ENCODE measurements at places on chromosomes 5 and 9.

GRCh38 chr9:71676460-71676859 lies 91.9 kb downstream of the CEMIP2 start:
- DNase-seq, result no peak

GRCh38 chr9:124657516-124657915 lies 113.6 kb downstream of the NR6A1 start:
- DNase-seq, result no peak

DNA sequence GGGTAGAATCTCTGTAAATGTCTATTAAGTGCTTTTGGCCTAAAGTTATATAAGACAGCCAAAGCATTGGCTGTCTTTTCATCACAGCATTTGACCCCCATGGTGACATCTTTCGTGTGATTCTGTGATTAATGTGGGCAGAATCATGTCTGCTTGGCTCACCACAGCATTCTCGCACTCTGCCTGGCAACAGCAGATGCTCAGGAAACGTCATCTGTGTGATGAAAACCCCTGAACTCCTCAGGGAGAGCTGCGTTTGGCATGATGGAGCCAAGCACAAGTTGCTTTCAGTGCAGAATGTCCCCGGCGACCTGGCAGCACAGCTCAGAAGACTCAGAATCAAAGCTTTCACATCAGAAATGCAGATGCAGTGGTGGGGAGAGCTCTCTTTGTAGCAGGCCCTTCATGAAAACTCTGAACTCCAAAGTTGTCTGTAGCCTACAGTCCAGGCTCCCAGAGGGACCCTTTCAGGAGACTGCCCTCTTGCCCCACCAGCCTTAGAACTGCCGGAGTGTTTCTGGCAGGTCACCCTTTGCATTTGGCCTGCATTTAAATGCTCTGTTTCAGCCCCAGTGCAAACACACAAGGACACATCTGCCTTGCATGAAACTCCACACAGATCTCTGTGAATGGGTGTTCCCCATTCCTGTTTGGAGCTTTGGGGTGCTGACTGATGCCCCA lies 155.6 kb upstream of the PANK3 start:
- DNase-seq, result no peak

DNA sequence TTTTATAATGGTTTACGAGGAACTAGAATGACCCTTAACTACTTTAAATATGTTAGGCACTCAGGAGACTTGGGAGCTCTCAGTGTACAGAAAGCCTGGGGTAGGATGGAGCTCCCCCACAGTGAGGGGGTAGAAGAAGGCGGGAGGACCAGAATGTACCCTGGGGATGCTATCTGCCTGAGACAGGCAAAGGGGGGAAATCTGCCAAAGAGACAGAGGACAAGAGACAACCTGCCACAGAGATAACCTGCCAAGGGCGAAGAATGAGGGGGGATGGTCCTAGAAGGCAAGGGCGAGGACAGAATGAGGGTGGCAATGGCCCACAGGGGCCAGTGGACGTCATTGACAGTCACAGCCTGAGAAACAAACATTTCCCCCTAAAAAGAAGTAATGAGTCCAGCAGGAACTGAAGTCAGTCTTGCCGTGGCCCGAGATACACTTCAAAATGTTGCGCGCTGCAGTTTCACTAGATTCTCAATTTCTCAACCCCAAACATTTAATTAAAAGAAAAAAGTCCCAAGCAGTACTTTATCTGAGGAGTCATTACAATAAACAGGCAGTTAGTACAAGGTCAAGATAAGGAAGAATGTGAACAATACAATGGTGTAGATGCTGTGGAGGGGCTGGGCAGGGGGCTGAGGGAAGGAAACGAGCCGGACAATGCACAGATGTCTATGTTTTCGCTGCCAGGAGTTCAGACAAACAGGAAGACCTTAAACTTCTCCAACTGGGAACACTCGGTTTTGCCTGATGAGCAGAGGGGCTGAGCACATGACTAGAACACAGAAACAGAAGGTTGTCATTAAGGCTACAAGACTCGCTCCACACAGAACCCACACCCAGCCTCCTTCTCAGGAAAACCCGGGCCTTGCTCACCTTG lies 125.0 kb downstream of the LHFPL2 start:
- no peak for DNase-seq

DNA sequence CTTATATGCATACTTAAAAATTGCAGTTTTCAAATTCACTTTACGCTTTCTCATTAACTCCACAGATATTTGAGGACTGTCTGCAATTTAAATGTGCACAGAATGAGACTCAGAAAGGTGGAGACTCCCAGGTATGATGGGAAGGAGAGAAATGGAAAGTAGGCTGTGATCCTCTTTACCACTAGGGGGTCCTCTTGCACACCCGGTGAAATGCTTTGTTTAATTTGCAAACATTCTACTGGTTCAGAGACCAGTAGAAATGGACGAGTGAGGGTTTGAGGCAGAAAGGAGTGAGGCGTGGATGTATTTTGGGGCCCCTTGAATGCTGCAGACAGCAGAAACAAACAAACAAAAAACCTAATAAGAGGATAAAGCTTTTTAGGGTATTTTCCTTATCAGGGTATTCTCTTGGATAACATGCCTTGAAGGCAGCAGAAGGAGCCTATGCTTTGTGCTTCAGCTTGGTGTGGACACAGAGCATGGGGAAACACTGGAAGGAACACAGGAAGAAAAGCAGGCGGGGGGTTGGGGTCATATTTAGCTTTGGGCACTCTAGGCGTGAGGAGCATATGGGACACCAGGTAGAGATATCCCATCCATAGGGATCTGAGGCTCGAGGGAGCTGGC lies 410.1 kb downstream of the DMRT2 start:
- no peak for DNase-seq

DNA sequence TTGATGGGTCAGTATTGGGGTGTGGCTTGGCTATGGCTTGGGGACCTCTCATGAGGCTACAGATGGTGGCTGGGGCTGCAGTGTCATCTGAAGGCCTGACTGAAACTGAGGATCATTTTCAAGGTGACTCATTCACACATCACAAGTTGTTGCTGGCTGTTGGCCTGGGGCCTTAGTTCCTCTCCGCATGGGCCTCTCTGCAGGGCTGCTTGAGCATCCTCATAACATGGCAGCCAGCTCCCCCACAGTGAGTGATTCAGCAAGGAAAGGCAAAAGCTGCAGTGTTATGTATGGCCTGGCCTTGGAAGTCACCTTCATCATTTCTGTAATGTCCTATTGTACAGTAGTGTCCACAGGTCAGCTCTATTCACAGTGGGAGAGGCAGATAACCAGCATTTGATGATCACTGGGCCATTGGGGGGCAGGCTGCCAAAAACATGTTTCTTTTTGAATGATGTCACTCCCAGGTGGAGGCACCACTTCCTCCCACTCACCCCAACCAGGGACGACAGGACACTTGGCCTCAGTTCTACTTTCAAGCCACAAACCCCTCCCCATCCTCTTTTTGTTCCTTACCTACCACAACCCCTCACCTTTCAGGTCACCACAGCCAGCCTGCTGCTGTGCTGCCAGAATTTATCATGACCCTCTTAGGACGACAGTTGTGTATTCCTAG lies 14.4 kb downstream of the FGD3 start:
- no peak for DNase-seq

DNA sequence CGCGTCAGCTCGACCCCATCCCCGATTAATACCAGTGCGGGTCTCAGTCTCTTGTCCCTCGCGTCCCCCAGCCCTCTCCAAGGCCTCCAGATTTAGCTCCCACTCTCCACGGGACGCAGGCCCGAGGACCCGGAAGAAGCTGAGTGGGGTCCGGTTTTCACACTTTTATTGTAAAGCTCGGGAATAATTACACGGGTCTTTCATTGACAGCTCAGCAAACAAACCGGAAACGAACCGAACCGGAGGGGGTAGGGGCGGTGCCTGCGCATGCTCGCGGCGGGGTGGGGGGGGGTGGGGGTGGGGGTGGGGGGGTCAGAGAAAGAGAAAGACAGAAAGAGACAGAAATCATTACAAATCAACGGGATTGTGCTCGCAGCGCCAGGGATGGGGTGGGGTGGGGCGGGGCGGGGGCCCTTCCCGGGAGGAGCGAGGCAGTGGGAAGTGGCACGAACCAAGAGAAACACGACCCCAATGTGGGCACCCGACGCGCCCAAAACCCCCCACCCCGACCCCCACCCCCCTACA lies 27.9 kb downstream of the PCDH1 start:
- peak; percentile 93 for DNase-seq

DNA sequence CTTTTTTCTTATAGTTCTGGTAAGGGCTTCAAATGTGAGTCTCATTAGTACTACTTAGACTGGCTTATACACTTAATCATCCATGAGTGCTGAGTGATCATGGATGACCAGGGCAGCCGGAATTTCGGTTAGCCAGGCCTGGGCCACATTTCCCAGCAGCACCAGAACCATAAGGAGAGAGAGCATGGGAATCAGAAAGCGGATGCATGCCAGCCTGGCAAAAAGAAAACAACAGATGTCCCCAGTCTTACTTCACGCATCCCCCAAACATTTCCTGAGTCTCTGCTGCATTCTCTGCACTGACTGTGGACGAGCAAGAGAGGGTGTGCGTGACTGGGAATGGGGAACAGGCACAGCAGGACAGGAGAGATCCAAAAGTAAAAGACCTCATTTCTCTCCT lies 371.1 kb upstream of the ZNF608 start:
- DNase-seq, result no peak

- DNase-seq, result peak; percentile 16
These were observed 156.4 kb upstream of the ELL2 start for GRCh38 chr5:96117771-96118651.

- peak; percentile 48 for DNase-seq
These were observed 111.1 kb downstream of the ARHGAP26 start for GRCh38 chr5:142881076-142881783.

GRCh38 chr5:39200081-39200480 lies 19.3 kb downstream of the FYB1 start:
- no peak for DNase-seq

GRCh38 chr9:128408963-128409431 lies 11.7 kb upstream of the CERCAM start:
- DNase-seq, result no peak

DNA sequence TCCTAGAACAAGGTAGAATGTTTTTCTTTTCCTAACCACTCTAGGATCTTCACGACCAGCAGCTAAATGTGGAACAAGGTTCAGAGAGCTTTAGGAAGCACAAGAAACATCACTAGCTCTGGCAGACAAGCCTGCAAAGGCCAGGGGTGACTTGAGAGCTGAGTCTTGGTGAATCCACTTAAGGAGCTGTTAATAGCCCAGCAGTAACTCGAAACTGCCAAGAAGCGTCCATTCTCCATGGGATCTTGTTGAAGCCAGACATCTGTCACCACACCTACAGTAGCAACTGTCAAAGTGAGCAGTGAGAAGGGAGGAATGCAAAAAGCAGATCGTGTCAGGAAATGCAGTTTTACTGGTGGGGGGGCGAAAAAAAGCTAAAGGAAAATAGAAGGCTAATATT lies 87.2 kb downstream of the ATPSCKMT start:
- no peak for DNase-seq

DNA sequence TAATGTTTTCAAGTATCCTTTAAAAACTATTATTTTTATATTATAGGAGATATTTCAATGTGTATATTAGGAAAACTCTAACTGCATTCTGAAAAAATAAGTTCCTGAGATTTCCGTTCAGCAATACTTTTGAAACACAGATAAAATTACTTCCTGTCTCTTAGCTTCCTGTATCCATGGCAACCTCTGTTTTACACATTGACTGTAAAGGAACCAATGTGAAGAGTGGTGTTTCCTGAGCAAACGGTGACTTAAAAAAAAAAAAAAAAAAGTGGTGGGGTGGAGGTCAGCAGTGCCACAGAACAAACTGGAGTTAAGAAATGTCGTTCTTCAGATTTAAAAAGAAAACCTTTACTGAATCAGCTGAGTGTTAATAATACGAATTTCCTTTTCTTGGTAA lies at the start of gene LRRC70:
LRRC70 (plus strand) TSS at position 280 of the 400 bp plus-strand sequence. CDS start 620 bp downstream, outside the sequence.
- peak; percentile 4 for DNase-seq

- no peak for DNase-seq
These were observed 102.4 kb upstream of the SMC2 start for GRCh38 chr9:103991698-103992097.

- DNase-seq, result no peak
These were observed 50.5 kb upstream of the FCN2 start for GRCh38 chr9:134830126-134830525.

- peak; percentile 52 for DNase-seq
These were observed 57.8 kb upstream of the HSPA9 start for GRCh38 chr5:138632900-138633489.
